ENCODE measurements at places on chromosomes 7 and 10.

- no peak for DNase-seq
These were observed 421.7 kb downstream of the ADRA2A start for GRCh38 chr10:111498560-111498959.

DNA sequence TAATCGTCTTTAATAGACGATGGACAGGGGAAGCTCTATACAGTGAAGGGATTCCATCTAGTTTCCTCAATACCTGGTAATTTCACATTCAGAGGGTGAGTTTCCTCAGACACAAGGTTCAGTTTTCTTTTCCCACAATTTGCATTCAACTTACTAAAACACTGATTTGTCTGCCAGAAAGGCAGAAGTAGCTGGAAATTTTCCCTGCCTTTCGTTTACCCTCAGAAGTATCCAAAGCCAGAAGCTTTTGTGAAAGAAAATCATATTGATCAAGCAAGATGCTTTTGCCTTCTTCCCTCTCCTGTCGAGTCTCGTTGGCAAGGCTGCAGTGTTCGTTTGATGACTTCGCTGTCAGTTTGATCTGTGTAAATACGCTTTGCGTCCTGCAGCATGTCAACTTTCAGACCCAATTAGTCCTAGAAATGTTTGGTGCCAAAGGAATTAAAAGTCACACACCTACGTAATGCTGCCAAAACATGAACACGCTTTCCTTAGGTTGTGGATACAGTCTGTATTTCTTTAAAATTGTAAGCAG lies 631.9 kb upstream of the FOXK1 start:
- no peak for DNase-seq

- DNase-seq, result no peak
These were observed 83.9 kb downstream of the HIP1 start for GRCh38 chr7:75654855-75655254.

GRCh38 chr10:103845972-103846371 lies 9.4 kb downstream of the SH3PXD2A start:
- DNase-seq, result no peak

DNA sequence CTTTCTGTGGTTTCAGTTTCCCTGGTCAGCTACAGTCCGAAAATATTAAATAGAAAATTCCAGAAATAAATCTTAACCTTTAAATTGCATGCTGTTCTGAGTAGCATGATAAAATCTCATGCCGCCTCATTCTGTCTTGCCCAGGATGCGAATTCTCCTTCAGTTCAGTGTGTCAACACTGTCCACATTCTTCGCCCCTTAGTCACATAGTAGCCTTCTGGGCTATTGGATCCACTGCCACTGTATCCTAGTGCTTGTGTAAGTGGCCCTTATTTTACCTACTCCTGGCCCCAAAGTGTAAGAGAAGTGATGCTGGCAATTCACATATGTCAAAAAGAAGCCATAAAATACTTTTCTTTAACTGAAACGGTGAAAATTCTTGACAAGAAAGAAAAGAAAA lies 129.6 kb downstream of the ZWINT start:
- no peak for DNase-seq

DNA sequence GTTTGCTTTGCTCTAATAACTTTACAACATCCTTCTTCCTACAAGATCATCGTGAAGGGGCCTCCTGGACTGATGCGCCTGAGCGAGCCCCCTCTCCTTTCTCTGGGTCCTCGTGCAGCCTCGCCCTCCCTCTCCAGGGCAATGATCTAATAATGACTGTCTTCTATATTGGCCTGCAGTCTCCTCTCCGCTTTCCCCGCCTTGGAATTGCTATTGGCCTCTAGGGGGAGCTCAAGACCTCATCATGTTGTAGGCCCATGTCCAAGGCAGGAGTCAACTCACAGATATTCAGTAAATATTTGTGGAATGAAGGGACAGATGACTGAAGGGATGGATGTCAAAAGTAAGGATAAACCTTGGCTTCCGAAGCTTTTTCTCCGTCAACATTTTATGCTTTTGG lies 1180.3 kb downstream of the TYW1 start:
- peak; percentile 58 for DNase-seq

DNA sequence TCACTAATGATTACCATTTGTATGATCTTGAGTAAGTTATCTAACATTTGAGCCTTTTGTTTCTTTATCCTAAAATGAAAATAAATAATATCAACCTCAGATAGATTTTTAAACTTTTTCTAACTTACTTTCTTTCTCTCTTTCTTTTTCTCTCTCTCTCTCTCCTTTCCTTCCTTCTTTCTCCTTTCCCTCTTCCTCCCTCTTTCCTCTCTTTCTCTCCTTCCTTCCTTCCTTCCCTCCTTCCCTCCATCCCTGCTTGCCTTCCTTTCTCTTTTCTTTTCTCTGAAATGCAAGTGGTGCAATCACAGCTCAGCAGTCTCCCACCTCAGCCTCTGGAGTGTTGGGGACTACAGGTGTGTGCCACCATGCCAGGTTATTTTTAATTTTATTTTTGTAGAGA lies 132.9 kb upstream of the ASAH2 start:
- DNase-seq, result no peak

- DNase-seq, result no peak
These were observed 54.5 kb downstream of the WAC start for GRCh38 chr10:28587270-28587969.

- no peak for DNase-seq
These were observed 23.6 kb upstream of the PPIA start for GRCh38 chr7:44772867-44773266.

Data from D721Med (cell line).